ENCODE measurements at places on chromosomes 5 and 9.

DNA sequence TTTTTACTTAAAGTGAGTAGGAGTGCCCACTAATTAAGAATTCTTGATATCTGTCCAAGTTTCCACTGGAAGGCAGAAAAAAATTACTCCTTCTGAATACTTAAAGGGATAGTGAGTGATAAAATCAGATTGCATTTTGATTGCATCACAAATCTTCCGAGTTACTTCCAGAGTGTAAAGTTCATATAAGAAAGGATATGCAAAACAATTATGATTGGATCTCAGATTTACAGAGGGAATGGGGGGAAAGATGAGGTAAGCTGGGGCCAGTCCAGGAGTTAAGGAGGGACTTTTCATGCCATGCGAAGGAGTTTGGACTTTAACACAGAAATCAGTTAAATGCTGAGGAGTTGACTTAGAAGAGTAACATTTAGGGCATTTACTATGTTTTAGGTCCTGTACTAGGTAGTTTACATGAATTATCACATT, 9.3 kb upstream of the RNF145 start:
- peak; percentile 57 for DNase-seq

DNA sequence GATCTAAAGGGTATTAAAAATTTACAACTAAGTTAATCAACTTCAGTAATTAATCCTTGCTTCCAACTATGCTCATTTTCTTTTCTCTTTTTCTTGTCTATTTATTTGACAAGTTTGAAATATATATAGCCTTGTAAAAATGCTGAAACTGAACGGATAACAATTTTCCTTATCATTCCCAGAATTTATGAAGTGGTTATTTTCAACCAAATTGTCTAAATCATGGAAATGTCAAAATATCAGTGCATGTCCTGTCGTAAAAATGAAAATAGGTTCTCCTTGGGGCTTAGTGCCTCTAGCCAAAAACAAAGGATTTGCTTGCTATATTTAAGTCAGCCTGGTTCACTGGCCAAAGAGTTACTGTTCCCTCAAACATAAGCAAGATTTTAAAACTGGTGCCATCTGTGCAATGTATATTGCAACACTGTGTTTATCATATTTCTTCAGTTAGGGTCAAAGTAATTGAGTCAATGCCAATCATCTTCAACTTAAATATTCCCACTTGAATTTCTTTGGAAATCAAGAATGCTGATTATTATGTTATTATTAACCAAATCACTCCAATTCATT, 798.3 kb downstream of the MAT2B start:
- no peak for DNase-seq

DNA sequence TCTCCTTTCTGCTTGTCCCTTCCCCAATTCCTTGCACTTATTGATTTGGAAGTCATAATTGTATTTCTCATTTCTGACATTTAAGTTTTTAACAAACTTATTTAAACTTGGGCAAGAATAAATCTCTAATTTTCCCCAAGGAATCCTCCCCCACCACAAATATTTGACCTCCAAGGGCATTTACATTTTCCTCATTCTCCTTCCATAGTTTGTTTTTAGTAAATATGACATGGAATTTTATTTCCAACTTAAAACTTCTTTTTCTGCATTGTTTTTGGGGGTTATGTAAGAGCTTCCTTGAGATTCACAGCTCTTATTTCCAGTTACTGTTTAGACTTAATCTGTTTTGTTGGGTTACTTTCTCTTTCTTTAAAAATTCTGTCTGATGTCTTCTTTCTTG, 64.9 kb downstream of the ZNF618 start:
- no peak for DNase-seq

- no peak for DNase-seq
Measured at GRCh38 chr5:107123014-107123413, 547.7 kb downstream of the EFNA5 start.

- DNase-seq, result no peak
Measured at GRCh38 chr5:19975795-19976194, 12.2 kb downstream of the CDH18 start.

DNA sequence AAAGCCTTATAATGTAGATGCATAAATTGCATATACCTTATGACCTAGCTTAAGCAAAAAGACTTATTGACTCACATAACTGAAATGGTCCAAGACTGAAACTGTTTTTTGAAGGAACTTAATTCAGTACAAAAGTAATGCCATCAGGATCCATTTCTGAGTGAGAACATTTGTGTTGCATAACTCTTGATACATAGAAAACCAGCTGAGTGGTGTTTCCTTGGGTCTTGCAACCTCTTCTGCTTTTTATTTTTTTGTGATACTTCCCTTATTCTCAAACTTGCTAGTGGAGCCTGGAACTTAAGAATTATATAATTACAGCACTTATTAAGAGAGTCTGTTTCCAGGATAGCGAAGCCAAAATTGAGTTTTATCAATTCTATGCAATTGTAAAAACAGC, 272.0 kb downstream of the MAN2A1 start:
- DNase-seq, result no peak

All from small intestine (tissue), 16 donors.